ENCODE measurements at places on chromosomes 13 and 19. TPM values are rescaled to one million over a fixed set of nuclear protein-coding genes. Genes with fewer than 3 reads are reported as not detected.

DNA sequence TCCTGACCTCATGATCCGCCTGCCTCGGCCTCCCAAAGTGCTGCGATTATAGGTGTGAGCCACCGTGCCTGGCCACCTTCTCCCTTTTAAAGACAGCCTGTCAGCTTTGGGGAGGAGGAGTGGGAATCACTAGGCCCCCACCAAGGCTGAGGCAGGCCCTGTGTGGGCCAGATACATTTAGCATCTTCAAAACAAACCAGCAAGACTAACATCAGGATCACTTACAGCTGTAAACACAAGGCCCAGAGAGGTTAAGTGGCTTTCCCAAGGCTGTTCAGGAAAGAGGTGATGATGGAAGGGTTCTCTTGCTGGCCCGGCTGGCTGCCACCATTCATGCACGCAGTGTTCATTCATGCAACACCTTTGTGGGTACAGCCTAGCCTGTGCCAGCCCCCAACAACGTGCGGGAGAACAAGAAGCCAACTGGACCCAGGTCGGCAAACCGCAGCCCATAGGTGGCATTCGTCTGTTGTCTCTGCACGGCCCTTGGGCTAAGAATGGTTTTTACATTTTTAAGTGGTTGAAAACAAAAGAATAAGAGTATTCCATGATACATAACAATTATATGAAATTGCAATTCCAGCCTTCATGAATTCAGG, 23.0 kb downstream of the IER2 start:
- no peak for DNase-seq

DNA sequence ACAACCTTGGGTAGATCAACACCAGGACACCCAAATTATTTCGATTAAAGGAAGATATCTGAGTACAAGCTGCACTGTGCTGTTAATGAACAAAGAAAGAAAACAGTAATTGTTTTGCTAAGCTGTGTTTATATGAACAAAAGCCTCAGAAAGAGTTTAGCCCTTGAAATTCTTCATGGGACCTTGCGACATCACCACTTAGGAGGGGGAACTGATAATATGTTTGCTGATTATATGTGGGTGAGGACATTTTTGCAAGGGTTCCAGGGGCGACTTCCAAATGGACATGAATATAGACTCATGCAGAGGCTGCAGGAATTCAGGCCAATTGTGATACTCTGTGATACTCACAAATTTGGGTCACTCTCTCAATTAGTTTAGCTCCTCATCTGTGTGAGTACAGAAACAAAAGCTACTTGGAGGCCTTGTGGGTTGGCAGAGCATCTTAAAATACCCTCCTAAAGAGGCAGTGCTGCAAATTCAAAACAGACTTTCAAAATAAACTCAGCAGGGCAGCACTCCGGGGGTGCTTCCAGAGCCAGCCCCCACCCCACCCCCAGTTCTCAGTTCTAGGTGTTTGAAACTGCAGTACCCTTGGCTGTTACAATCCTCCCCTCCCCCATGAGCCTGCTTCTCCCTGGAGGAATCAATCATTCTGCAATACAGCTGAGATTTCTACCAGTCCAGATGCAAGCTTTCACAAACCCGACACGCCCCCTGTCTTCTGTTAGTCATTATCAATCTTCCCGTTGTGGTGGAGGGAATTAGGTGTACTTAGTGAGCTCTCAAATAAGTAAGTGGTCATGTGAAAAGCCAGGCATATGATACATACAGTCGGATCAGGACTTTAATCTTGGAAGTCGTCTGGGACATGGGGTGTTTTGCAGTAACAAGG, 97.0 kb upstream of the MBNL2 start:
- peak; percentile 63 for DNase-seq

- no peak for DNase-seq
These were observed 413.9 kb downstream of the MZT1 start for GRCh38 chr13:72313546-72313945.

DNA sequence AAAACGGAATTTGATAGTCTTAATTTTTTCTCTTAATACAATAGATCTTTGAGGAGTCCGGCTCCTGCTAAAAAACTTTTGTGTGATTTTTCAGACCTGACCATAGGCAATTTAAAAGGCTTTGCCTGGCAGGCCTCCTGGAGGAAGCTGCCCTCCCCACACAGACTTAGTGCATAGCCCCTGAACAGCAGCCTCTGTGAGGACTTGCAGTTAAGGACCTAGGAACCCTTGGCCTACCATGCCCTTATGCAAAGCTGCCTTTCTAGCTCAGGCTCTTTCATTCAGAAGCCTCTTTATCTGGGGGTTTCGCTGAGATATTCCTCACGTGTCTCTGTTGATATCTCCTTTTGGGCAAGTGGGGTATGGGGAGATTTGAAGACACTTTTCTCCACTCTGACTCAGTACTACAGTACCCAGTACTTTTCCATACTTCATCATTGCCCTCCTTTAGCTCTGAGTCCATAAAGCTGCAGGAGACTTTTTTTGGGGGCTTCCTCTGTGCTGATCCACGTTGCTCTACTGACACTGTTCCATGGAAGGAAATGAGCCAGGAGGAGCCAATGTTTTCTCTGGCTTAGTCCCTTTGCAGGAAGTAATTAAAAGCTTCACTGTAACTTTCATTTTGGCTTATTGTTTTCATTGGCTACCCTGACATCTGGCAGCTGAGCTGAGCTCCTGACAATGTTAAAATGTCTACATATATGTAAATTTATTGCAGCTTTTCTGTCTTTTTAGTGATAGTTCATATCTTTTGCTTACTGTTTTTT, 283.1 kb downstream of the TDRD3 start:
- DNase-seq, result no peak

NLRP5 gene
- polyA plus RNA-seq, result not detected

DNA sequence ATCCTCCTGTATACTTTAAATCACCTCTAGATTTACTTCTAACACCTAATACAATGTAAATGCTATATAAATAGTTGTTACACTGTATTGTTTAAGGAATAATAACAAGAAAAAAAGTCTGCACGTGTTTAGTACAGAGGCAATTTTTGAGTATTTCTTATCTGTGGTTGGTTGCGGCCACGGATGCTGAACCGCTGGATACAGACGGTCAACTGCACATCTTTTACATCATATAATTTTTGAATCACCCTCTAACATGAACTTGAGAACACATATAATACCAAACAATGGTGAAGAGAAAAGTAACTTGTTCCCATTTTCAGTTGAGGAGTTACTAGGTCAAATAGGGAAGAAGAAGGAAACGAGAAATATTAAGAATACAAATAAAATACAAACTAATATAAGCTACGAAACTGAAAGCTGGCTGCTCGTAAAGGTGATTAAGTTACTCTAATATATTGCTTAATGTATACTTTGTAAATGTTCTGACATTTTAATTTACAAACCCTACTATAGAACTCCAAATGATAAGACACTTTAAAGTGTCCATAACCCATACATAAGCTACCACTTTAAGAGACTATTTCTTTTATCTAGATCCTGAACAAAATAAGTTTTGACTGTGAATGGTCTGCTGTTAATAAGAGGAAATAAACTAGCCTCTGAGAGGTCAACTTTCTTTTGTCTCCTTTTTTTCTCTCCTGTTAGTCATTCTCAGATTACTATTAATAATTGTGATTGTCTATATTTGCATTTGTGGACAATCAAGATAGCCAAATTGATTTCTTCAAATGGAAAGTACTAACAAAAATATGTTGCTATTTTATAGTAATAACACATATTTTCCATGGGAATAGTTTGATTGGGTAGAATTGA, 457.4 kb downstream of the DIAPH3 start:
- DNase-seq, result no peak

ZNF296 gene
- polyA plus RNA-seq, result 21.9 TPM

LYPD3 gene
- not detected for polyA plus RNA-seq

DNA sequence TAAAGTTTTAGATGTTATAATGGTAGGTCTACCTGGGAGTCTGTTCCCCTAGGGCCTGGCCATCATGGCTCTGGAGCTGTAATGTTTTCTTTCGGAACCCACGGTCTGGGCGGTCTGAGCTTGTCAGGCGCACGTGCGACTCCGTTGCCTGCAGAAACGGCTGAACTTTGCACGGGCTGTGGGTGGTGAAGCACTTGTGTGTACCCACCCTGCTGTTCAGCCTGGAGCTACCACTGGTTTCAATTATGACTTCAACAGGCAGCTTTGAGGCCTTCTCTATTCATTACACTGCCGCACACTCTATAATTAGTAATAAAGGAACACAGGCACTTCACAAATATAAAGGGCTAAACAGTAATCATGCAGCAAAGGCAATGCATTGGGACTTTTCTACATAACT, 6.0 kb downstream of the PCDH8 start:
- no peak for DNase-seq

- DNase-seq, result no peak
These were observed 137.6 kb upstream of the PEG3 start for GRCh38 chr19:56978023-56978565.

DNA sequence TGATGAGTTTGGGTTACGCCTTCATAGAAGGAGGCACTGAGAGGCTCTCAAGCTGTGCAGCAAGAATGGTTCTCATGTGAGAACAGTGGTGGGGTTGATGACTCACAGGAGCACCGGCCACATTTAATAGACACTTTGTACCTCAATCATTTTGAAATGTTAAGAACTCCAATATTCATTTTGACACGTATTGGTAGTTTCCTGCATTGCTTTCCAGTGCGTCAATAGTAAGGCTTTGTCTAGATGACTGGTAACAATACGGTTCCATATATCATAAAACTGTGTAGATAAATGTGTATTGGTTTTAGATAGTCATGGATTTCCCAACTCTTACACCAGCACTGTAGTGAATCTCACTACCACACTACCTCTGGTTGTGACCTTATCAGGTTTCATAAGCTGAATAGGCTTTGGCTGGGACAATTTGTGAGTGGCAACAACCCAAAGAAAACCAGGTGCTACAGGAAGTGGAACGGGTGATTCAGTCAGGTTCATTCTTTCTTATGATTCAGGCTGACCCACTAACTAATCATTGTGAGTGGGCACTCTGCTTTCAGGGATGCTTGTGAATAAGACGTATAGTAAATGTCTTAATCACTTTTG, 362.6 kb downstream of the KLF5 start:
- DNase-seq, result no peak

SLC25A30 gene
- polyA plus RNA-seq, result 8.6 TPM

DNA sequence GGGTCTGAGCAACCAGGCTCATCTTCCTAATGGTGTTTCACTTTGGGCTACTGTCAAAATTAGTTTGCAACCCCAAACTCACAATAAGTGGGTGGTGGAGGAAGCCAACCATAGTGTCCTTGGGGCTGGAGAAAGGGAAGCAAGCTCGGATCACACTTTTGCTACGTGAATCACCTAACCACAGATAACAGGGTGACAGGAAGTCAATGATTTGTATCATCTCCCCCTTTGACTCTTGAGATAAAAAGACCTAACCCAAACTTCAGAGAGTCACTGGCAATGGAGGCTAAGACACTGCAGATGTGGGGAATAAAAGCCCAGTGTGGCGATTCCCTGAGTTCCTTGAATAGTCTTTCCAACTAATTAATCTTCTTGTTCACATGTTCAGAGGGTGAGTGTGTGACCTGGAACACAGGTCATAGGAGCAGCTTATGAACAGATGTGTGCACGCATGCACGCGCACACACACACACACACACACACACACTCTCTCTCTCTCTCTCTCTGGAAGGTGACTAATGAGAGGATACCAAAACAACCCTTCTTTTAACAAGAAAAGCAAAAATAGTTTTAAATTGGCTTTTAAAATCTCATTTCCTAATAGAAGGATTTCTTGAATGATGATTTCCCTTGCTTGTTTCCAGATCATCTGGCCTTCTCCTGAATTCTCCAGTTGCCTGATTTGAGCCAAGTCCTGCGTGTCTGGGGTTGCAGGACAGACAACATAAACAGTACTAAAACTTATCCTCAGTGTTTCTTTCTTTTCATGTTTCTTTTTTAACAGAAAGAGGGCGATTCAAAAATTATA, 21.2 kb upstream of the DOCK9 start:
- peak; percentile 41 for DNase-seq

DNA sequence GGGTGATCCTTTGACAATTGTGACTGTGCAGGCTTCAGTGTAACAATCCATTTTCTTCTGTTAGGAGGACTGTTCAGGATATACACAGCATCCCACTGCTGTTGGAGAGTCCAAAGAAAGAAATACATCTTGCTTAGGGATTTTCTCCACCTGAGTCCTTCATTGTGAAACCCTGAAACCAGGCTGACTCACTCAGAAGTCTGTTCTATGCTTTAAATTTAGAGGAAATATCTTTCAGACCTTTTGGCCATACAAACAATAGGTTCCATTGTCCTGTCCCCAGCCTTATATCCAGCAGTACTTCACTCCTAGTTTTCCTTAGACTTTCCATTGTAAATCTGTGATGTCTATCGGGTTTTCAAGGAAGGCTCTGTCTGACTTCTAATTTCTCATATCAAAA, 379.1 kb downstream of the SUCLA2 start:
- DNase-seq, result no peak

DNA sequence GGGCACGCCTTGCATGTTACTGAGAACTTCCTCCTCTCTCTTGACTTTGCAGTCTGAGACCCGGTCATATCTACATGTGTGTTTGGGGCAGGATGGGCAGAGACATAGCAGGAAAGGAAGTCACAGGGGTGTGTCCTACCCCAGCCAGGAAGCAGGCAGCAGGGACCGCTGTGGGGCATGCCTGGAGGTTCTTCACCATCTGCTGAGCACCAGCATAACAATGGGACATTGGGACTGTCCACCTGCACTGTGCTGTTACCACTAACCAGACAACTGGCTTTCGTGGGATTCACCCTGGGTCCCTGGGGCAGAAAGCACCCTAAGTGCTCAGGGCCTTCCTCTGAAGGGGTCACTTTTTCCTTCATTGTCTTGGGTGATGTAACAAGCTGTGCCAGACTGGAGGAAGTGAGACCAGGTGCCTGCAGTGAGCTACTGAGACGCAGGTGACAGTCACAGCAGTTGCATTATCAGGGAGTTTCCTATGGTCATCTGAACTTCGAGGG, 2.6 kb upstream of the HAUS5 start:
- peak; percentile 47 for DNase-seq

DNA sequence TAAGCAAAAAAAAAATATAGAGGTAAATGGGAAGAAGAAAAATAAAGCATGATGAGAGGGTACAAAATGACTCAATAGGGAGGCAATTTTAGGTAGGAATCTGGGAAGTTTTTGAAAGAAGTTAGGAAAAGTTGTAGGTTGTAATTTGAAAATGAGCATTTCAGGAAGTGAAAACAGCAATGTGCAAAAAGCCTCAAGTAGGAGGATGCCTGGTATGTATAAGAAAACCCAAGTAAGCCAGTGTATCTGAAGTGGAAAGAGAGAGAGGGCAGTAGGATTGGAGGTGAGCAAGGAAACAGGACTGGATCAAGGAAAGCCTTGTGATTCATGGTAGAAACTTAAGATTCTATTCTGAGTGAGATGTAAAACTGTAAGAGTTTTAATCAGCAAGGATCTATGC, 121.6 kb upstream of the SPRY2 start:
- DNase-seq, result no peak

GRCh38 chr19:49469828-49470614, 4.0 kb upstream of the FLT3LG start:
- DNase-seq, result peak; percentile 84

UPK1A gene
- not detected for polyA plus RNA-seq

CACNA1A gene
- 2.8 TPM for polyA plus RNA-seq

SOHLH2 gene
- not detected for polyA plus RNA-seq

- peak; percentile 57 for DNase-seq
These were observed 25.9 kb downstream of the GRIN2D start for GRCh38 chr19:48419158-48419920.

- DNase-seq, result no peak
These were observed 3.2 kb downstream of the WBP4 start for GRCh38 chr13:41064493-41064892.

CGB2 gene
- not detected for polyA plus RNA-seq

GRCh38 chr13:75316427-75316826, 165.5 kb downstream of the TBC1D4 start:
- DNase-seq, result no peak

GRCh38 chr19:18460900-18461299, 23.0 kb upstream of the ISYNA1 start:
- DNase-seq, result no peak

GRCh38 chr13:89684896-89685295, 1662.6 kb upstream of the MIR17HG start:
- no peak for DNase-seq

All from GM12878 (cell line).